ENCODE measurements at places on chromosomes 5 and 9.
A peak's percentile ranks its signal among the peaks of the same experiment; 100 is the strongest.

DNA sequence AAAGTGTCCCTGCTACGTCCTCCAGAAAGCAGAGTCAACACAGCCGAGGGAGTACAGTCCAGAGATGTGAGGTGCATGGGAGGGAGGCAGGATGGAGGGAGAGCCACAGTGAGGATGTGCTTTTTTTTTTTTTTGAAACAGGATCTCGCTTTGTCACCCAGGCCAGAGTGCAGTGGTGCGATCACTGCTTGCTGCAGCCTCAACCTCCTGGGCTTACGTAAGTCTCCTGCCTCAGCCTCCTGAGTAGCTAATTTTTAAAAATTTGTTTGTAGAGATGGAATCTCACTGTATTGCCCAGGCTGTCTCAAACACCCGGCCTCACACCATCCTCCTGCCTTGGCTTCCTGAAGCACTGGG, 33.2 kb upstream of the ALDH1B1 start:
- DNase-seq = no peak

GRCh38 chr9:113708821-113709713, 167.0 kb upstream of the ZNF618 start:
- no peak for DNase-seq

DNA sequence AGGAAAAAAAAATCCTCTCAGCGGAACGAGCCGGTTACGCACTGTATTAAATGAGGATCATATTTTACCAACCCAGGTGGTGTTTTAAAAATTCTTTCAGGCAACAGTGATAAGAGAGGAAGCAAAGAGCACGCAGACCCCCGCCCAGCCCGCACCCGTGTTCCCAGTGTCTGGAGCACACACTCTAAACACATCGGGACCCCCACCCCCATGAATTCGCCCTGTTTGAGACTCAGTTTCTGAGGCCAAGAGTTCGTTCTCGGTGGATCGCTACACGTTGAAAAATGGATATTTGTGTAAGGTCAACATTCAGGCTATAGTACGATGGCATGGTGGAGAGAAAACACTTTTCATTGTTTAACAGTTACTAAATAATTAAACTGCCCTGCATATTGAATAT, 196.3 kb downstream of the MEF2C start:
- no peak for DNase-seq

GRCh38 chr9:14372437-14373335, 58.7 kb upstream of the NFIB start:
- no peak for DNase-seq

- peak; percentile 69 for DNase-seq
Measured at GRCh38 chr9:34899535-34900158, 58.4 kb upstream of the PHF24 start.

- DNase-seq = peak; percentile 35
Measured at GRCh38 chr5:39599721-39600431, 175.1 kb upstream of the DAB2 start.

- DNase-seq = peak; percentile 12
Measured at GRCh38 chr5:8184455-8185063, 315.6 kb downstream of the MTRR start.

- DNase-seq = no peak
Measured at GRCh38 chr5:141084487-141084989, 9.9 kb upstream of the PCDHB2 start.

- DNase-seq = no peak
Measured at GRCh38 chr9:6829027-6829426, 71.3 kb downstream of the KDM4C start.

DNA sequence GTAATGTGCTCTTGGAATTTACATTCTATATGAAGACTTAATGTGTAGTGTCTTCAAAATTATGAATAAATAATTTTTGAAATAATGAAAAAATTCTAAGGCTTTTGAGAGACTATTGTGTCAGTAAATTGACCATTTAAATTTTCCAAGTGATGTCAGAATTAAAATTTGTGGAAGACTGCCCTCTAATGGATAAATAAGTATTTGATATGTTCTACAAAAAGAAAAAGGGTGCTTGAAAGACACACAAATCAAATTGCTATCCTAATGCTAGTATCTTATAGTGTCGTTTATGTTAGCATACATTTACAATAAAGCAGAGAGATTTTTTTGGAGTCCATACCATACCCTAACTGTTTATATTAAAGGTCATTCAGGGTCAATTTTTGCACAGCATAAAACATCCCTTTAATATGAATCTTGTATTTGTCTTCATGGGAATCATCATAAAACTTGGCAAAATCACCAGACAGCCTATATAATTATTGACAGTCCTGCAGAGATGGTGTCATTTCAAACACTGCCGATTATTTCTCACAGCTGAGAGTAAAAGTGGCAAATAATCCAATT, 120.8 kb upstream of the SLC27A6 start:
- DNase-seq = no peak

- DNase-seq = no peak
Measured at GRCh38 chr9:8096091-8096490, 296.5 kb upstream of the DMAC1 start.

- no peak for DNase-seq
Measured at GRCh38 chr5:59500014-59500413, 393.5 kb downstream of the PDE4D start.

DNA sequence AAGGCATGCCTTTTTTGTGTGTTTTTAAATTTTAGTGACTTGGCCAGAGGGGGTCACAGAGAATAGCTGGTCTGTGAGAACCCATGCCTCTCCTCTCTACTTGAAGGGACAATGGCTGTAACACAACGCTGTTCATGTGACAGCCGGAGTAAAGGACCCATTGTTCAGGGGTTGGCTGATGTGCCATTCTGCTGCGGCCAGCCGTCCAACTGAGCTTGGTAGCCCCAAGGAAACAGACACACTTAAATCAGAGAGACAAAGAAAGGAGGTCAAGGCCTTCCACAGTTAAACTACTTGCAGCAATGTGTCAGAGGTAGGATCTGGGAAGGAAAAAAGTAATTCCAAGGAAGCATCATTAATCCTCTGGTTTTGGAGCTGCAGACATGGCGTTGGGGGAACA, 8.1 kb downstream of the MEGF10 start:
- DNase-seq = no peak

DNA sequence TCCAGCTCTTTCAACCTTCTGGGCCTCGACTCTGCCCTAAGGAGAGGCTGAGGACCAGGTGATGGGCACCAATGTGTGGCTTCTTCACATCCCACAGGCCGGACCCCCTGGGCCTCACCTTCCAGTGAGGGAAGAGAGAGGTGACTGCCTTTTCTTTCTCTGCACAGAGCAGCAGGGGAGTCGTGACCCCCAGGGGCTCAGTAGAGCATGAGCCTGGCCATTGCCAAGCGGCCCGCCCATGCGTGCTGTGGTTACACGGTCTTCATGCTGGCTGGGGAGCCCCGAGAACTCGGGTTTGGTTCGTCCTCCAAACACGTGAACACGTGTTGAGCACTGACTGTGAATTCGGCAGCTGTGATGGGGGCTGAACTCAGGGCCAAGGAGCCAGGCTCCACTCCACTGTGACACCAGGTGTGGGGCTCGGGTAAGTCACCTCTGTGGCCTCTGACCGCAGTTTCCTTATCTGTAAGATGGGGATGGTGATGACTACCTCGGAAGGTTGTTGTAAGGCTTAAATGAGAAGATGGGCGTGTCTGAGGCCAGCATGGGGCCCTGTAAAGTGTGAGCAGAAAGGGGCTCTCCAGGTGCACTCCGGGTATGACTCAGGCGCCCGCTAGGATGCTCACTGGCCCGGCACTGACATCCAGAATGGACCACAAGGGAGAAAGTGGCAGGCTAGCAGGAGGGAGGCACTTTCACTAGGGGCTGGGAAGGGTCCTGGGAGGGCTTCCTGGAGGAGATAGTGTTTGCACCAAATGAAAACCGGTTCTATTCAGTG, 13.4 kb upstream of the GRHPR start:
- no peak for DNase-seq

GRCh38 chr5:20974426-20974825, 986.4 kb upstream of the CDH18 start:
- no peak for DNase-seq

- DNase-seq = no peak
Measured at GRCh38 chr5:80406980-80407734, 707 bp upstream of the ZFYVE16 start.
